ENCODE measurements at places on chromosomes 5 and 9.

- DNase-seq: peak; percentile 33
Observed at GRCh38 chr5:74866596-74867162, 492 bp upstream of the FAM169A start.

DNA sequence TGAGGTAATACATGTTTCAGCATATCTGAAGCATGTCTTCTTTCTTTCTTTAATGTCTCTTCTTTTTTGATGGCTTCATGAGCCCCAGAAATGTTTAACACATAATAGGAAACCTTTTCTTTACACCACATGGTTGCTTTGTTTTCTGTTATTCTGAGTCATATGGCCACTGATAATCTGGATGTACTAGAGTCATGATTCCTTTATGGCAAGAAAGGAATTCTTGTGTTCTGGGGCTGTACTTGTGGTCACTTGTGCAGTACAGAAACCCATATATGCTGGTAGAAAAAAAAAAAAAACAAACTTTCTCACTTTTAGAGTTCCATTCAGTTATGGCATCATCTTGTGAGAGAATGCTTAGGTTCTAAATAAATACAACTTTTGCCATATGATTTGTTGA is 1669.3 kb upstream of the CDH9 start:
- no peak for DNase-seq

- no peak for DNase-seq
Observed at GRCh38 chr5:54626407-54626806, 108.8 kb downstream of the SNX18 start.

- DNase-seq: peak; percentile 97
Observed at GRCh38 chr5:151447174-151448037, at the start of gene SLC36A1. TSS of gene SLC36A1 (plus strand) at chr5:151447603. CDS start at chr5:151458793, 11,190 bp downstream.

- no peak for DNase-seq
Observed at GRCh38 chr5:150108711-150109514, 22.6 kb upstream of the CSF1R start.

- DNase-seq: no peak
Observed at GRCh38 chr5:88672644-88673252, 210.2 kb downstream of the MEF2C start.

DNA sequence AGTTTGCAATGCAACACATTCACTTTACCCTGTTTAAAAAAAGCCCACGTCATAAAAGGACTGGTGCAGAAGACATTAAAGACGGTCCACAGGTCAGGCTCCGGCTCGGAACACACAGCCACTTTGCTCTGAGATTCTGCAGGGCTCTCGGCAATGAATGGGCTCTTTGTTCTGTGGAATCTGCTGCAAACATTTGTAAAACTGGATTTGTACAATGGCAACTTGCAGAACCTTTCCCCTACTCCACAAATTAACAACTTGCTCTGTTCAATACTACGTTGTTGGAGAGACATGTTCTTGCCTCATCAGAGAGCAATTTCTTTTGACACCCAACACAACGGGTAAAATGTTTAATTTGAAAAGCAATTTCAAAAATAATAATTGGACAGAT is 13.0 kb upstream of the NR5A1 start:
- no peak for DNase-seq

- DNase-seq: no peak
Observed at GRCh38 chr5:178141550-178141949, 10.7 kb downstream of the RMND5B start.

DNA sequence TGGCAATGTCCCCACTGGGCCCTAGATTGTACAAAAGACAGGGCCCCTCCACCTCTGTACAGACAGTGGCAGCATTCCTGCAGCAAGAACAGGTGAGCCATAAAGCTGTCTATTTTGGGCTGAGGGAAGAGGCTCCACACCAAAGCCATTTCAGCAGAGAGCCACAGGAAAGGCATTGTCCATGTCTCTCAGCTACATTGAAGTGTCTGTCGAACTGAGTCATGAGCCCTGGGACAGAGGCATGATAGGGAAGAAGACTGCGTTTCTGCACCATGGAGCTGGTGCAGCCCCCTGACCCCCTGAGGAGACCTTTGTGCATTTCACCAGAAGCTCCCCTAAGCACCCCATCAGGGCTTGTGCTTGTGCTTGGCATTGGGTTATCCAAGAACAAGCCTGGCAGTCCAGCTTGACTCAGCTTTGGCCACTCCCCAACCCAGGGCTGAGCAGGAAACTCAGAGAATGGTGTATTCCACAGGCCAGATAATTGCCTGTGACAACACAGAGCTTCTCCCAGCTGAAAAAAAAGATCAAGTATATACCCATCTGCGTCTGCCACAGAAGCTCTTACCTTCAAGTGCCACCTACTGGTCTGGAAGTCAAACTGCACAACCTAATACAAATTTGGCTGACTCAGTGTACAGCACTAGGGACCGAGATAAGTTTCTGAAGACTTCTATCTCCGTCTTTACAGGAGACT is 5.9 kb upstream of the FRMD3 start:
- DNase-seq: no peak

- no peak for DNase-seq
Observed at GRCh38 chr9:91642771-91643170, 219.1 kb upstream of the NFIL3 start.

- no peak for DNase-seq
Observed at GRCh38 chr9:84189904-84190303, 150.7 kb downstream of the SLC28A3 start.

- DNase-seq: no peak
Observed at GRCh38 chr5:133142782-133143181, 91.0 kb downstream of the HSPA4 start.

DNA sequence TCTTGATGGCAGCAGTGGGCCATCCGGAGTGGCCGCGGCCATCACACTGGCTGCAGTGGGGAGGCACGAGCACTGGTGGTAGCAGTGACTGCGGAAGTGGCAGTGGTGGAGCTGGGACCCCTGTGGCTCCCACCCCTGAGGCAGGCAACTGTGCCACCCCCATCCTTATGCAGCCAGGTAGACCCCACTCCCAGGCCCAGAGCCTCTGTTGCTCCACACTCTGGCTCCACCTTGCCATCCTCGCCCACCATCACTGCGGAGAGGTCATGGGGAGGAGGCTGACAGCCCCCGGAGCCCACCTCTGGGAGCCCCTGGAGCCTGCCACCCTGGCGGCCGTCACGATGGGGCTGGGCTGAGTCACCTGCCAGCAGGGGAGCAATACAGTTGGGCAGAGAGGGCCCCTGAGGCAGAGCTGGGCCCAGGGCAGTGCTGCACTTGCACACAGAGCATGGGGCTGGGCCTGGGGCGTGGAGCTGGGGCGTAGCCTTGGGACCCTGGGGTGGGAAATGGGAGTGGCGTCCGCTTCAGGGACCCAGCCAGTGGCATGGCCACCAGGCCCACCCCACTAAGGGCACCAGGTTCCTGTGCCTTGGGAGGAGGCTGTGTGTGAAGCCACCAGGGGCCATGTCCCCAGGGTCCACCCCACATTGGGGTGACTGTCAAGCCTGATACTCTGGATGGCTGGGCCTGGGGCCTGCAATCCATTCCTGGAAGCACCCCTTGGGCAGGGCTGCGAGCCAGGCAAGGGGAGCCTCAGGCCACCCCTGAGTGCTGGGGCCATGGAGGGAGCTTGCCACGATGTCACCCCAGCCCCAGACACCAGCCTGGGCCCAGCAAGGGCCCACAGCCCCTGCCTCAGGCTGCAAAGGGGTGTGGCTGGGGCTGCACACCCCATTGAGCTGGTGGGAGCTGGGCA is 7.7 kb downstream of the AMBP start:
- no peak for DNase-seq

- no peak for DNase-seq
Observed at GRCh38 chr5:154276973-154277331, 86.4 kb downstream of the GALNT10 start.

- DNase-seq: peak; percentile 41
Observed at GRCh38 chr5:170070556-170071412, 34.9 kb upstream of the FOXI1 start.

DNA sequence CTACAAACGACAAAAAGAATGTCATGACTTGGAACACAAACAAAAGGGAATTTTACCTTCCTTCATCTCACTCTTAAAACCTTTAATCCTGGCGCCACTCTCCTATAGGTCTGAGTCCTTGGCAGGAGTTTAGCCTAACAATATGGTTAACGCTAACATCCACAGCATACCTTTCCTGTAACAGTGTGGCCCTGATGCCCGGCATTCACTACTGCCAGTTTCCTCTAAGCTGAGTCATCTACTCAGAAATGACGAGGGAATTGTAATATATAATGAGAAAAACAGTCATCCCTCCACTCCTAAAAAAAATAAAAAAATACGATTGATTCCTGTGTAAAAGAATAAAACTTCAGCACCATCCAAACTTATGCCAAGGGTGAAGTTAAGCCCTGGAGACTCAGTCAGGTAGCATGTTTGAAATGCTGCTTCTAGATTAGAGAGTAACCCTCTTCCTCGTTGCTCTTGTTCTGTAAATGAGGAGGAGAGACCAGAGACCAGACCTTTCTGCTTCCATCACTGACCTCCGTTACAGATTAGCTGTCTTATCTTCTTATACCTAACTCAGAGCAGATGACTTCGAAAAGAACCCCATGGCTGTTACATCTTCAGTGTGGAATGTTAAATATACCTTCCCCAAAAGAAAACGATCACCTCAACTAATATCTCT is 37.4 kb downstream of the CCDC125 start:
- DNase-seq: no peak

DNA sequence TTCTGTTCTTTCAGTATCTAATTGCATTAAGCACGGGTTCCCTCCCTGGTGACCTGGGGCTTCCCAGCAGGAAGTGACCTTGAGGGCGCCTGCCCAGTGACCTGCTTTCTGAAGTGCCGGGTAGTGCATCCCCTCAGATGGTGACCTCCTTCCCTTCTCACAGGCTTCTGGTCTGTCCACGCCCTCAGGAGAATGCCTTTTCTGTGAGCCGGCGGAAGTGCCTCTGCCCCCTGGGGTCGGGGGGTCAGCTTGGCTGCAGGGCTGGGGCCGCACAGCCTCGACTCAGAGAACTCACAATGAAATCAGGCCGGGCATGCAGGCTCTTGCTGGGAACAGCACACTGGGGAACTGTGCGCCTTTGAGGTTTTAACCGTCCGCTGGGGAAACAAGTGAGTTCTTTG is 124.5 kb upstream of the PHYKPL start:
- no peak for DNase-seq

DNA sequence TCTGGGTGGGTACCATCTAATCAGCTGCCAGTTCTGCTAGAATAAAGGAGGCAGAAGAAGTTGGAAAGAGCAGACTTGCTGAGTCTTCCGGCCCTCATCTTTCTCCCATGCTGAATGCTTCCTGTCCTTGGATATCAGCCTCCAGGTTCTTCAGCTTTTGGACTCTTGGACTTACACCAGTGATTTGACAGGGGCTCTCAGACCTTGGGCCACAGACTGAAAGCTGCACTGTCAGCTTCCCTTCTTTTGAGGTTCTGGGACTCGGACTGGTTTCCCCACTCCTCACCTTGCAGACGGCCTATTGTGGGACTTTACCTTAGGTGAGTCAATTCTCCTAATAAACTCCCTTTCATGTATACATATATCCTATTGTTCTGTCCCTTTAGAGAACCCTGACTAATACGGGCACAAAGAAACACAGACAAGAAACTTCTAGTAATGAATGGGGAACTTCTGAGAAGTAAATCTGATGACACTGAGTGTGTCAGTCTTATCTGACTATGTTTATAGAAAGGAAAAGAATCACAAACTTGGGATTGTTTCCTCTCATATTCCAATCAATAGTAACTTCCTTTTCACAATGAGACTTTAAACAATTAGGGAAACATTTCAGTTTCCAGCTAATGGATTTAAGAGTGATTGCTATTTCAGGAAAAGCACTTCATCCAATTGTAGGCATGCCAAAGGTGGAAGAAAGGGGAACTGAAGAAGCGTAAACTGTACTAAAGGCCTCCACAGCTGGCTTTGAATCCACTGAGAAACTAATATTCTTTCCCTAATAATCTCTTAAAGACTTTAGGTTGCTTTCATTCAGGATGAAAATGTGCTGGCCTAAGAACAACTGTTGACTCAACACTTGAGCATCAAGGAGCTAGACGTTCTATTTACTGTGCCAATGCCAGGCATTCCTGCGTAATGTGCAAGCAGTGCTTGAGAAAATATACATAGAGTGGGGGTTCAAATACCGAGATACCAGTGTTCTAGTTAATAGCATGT is 127.9 kb upstream of the PTGER4 start:
- DNase-seq: no peak

- no peak for DNase-seq
Observed at GRCh38 chr5:142319560-142320429, 5.0 kb downstream of the SPRY4 start.

GRCh38 chr5:101904736-101905135 is 391.3 kb downstream of the SLCO4C1 start:
- DNase-seq: no peak

- no peak for DNase-seq
Observed at GRCh38 chr9:113238859-113239232, 17.5 kb downstream of the SLC31A1 start.

GRCh38 chr5:97541864-97542263 is 358.8 kb upstream of the RIOK2 start:
- no peak for DNase-seq

DNA sequence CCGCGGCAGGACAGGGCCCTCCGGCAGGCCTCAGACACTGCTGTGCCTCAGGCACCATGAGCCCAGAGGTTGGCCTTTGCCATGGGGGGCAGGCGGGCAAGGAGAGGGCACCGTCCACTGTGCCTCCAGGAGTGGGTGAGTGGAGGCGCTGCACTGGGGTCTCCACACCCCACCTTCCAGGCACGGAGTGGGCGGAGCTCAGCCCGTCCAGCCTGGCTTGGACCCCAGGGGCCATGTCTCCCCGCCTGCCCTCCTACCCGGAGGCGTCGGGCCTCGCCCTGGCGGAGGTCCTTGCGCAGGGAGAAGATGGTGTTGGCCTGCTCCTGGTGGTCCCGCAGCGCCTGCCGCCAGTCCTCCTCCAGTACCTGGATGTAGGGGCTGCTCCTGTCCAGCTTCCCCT is 3.4 kb downstream of the CARD9 start:
- DNase-seq: no peak

DNA sequence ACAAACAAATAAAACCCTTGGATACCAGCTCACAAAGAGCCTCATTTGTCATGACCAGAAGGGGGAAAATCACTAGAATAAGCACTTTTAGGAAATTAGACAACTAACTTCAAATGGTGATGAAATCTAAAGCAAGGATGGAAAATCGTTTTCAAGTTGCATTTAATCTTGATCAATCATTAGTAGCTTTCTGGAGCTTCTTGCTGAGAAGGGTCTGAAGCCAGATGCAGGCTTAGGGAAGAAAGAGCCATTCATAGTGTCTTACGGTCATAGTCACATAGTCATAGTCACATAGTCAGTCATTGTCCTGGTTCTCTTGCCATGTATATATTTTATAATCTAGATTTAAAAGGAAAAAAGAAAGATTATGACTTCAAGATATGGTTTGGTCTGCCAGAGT is 610.5 kb downstream of the ACTL7B start:
- DNase-seq: no peak

GRCh38 chr9:14313378-14313940 is 482 bp downstream of the NFIB start:
- no peak for DNase-seq

DNA sequence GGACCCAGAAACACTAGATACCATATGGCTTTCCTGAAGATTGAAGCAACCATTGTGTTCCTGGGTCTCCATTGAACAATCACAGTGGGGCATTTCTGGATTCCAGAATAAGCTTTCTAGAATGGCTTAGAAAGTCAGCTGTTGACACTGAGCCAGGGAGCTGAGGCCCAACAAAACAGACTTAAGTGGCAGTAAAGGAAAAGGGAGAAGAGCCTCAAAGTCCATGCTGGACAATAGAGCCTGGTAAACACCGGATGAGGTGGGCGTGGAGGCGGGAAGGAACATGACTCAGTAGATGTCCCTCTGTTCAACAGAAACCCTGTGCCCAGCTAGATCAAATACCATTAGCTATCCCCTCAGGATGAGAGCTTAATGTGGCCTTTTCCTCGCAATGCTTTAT is 14.8 kb downstream of the SPARC start:
- DNase-seq: no peak

- DNase-seq: no peak
Observed at GRCh38 chr9:95809686-95810085, 65.8 kb upstream of the ERCC6L2 start.
